ENCODE measurements at places on chromosomes 7 and 10. TPM values are rescaled to one million over a fixed set of nuclear protein-coding genes. Genes with fewer than 3 reads are reported as not detected.

GRCh38 chr7:111393011-111393754 lies 169.1 kb downstream of the IMMP2L start:
- no peaks in the 10 kb centered on the region for H3K27me3 ChIP-seq
- no peaks in the 10 kb centered on the region for H3K4me1 ChIP-seq
- no peak overlapping the region for H3K27ac ChIP-seq

DNA sequence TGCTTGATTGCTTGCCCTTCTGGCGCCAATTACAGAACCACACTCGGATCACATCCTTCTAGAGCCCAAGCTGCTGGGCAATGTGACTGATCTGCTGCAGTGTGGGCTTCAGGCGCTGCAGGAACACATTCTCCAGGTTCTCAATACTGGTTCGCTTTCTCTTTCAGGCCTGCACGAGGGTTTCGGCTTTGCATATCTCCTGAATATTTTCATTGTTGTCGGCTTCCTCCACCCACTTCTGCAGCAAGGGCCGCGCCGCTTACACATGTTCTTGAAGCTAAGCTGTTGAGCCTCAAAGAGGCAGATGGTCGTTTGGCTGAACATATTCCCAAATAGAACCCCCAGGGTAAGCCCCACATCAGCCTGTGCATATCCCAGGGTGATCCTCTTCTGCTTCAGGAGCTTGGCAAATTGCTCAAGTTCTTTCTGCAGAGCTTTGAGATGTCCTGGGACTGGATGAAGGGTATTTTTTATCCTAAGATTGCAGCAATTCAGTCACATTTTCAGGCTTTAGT lies 64.6 kb downstream of the HERC4 start:
- no peaks in the 10 kb centered on the region for H3K27me3 ChIP-seq
- no peak for DNase-seq
- no peak overlapping the region for H3K4me3 ChIP-seq
- no peak overlapping the region for H3K27ac ChIP-seq

GRCh38 chr7:2126621-2127020 lies 106.1 kb downstream of the MAD1L1 start:
- no peaks in the 10 kb centered on the region for H3K4me1 ChIP-seq
- DNase-seq = no peak
- H3K27ac ChIP-seq = no peak overlapping the region
- no peaks in the 10 kb centered on the region for H3K27me3 ChIP-seq
- no peaks in the 10 kb centered on the region for H3K36me3 ChIP-seq

DNA sequence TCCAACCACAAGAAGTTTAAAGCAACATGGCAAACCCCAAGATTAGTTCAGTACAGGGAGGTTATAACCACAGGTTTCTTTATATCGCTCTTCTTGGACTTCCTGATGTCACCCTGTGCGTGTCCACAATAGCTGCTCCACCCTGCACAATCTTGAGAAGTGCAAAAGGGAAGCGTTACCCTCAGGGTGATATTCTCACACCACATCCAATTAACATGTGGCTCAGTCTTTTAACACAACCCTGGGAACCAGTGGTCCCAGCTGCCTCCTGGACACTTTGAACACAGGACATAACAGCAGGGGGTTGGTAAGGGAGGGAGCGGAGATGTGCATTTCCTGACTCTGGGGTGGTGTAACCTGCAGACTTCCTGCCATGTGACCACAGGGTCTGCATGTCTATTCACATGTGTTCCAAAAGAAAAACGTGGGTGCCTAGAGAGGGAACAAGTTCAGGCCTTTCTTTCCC lies 64.6 kb downstream of the GSAP start:
- H3K36me3 ChIP-seq = no peaks in the 10 kb centered on the region
- H3K4me3 ChIP-seq = no peak overlapping the region
- no peak for DNase-seq
- peak overlapping the region; percentile 28 for H3K27ac ChIP-seq
- no peaks in the 10 kb centered on the region for H3K4me1 ChIP-seq

GRCh38 chr7:14822481-14822854 lies 80.1 kb downstream of the DGKB start:
- no peaks in the 10 kb centered on the region for H3K4me1 ChIP-seq
- H3K27ac ChIP-seq = no peak overlapping the region
- H3K4me3 ChIP-seq = no peak overlapping the region
- H3K36me3 ChIP-seq = no peaks in the 10 kb centered on the region
- H3K27me3 ChIP-seq = no peaks in the 10 kb centered on the region
- DNase-seq = no peak

KLF6 gene
- total RNA-seq = 180 TPM

C10orf67 gene
- not detected for total RNA-seq

CFAP70 gene
- 0.88 TPM for total RNA-seq

ASB10 gene
- total RNA-seq = not detected

PAPSS2 gene
- total RNA-seq = 28.1 TPM

NXPH1 gene
- not detected for total RNA-seq

Measured in Peyer's patch (tissue), 4 donors.